AG10803 (cell line): ENCODE measurements at places on chromosomes 4 and X.

GRCh38 chr4:68283714-68284113 lies 38.2 kb upstream of the TMPRSS11B start:
- no peak for DNase-seq

- no peak for DNase-seq
Observed at GRCh38 chrX:94288972-94289371, 615.0 kb downstream of the FAM133A start.

GRCh38 chrX:22220941-22221340 lies 51.8 kb upstream of the CBLL2 start:
- peak; percentile 45 for DNase-seq

DNA sequence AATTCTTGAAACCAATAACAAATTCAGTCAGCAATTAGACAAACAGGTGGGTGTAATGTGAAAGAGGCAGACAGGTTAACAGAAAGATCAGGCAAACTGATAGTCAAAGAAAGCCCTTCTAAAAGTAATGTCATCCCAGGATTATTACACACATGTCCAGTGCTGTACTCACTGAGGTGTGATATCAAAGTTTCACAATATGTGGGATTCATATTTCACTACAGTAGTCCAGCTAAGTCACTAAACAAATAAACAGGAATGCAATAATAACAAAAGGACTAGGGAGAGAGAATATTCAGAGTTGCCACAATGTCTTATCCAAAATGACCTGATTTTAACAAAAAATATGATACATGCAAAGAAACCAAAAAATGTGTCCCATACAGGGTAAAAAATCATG lies 787.5 kb downstream of the FSTL5 start:
- no peak for DNase-seq

- DNase-seq: no peak
Observed at GRCh38 chrX:10176121-10177003, 19.6 kb downstream of the CLCN4 start.

GRCh38 chr4:118344801-118345200 lies 8.0 kb downstream of the PRSS12 start:
- DNase-seq: no peak

- DNase-seq: no peak
Observed at GRCh38 chrX:41293269-41293668, 40.7 kb upstream of the DDX3X start.

GRCh38 chr4:8048856-8049676 lies 109.4 kb upstream of the AFAP1 start:
- DNase-seq: no peak

DNA sequence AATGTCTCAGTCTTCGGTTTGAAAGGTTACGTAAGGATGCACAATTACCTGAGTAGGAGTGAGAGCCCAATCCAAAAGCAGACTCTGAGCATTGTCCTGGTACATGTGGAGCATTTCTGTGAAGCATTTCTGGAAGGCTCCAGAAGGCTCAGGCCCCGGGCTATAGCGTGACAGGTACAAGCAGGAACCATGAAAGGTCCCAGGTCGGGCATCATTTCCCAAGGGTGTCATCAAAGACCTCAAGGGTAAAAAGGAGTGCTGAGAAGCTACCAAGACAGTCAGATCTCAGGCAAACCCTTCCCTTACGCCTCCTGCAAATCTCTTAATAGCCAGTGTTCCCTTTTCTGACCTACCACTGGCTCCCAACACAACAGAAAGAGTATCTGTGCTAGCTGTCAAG lies 30.8 kb downstream of the GPC4 start:
- no peak for DNase-seq

- no peak for DNase-seq
Observed at GRCh38 chrX:100973411-100973810, 3.9 kb downstream of the ARL13A start.

GRCh38 chr4:35970366-35970960 lies 273.9 kb downstream of the ARAP2 start:
- no peak for DNase-seq

- peak; percentile 89 for DNase-seq
Observed at GRCh38 chr4:3375688-3376087, 66.1 kb upstream of the HGFAC start.

- DNase-seq: peak; percentile 52
Observed at GRCh38 chr4:20318001-20318908, 66.5 kb downstream of the SLIT2 start.

- no peak for DNase-seq
Observed at GRCh38 chr4:145716661-145717200, 36.8 kb downstream of the C4orf51 start.

- no peak for DNase-seq
Observed at GRCh38 chrX:23764188-23764984, 18.6 kb upstream of the SAT1 start.

- peak; percentile 77 for DNase-seq
Observed at GRCh38 chr4:122652379-122652778, 31.5 kb upstream of the IL21 start.

DNA sequence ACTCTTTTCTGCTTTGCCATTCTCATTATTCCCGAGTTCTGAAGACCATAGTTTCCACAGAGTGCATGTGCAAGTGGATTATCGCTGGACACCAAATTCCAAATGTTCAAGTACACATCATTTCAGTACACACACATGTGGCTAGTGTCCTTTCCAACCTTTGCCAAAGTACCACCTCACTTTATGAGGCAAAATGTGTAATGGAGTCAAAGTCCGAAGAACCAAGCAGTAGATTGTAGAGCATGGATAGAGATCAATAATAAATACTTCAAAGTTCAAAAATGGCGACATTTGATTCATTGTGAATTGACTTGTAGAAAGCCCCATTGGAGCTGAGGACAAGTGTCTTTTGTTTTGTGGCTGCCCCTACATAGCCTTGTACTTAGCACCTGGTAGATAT lies 115.6 kb downstream of the TMEM164 start:
- no peak for DNase-seq

- DNase-seq: no peak
Observed at GRCh38 chr4:109026588-109026987, 263.7 kb upstream of the ETNPPL start.

- peak; percentile 30 for DNase-seq
Observed at GRCh38 chr4:102574317-102574716, 73.2 kb downstream of the NFKB1 start.

- peak; percentile 48 for DNase-seq
Observed at GRCh38 chr4:40662962-40663604, 33.4 kb upstream of the RBM47 start.

DNA sequence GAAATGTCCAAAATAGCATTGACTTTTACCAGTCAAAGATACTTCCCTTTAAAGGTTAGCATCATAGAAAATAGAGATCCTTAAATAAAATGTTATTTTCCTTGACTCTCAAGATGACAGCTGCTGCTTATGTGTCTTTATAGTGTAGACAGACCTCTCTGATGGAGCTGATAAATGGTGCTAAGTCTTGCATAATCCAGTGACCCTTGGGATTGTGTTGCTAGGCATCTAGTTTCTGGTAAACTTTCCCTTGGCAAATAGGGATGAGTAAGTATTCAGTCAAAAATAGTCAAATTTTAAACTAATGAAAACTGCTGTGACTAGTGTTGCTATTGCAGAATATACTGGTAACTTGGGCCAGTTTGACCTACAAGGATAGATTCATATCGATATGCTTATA lies 53.6 kb downstream of the MBNL3 start:
- DNase-seq: peak; percentile 17

DNA sequence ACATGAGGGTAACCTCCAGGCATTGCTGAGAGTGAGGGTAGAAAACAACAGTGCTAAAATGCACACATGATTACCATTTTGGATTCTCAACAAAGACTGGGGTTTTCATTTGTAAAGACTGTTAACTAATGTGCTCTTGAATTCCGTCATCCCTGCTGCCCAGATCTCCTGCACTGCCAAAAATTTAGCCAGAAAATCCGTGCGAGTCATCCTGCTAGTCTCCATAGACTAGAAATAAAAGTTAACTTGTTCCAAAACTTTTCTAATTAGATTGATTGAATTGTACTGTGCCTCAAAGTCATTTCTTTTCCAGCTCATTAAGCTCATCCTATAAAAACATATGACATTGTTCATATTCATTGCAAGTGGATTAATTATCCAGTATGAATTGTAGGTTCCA lies 99.8 kb downstream of the ARSF start:
- peak; percentile 40 for DNase-seq

- DNase-seq: peak; percentile 67
Observed at GRCh38 chrX:103722505-103722904, 11.8 kb downstream of the TMEM31 start.

DNA sequence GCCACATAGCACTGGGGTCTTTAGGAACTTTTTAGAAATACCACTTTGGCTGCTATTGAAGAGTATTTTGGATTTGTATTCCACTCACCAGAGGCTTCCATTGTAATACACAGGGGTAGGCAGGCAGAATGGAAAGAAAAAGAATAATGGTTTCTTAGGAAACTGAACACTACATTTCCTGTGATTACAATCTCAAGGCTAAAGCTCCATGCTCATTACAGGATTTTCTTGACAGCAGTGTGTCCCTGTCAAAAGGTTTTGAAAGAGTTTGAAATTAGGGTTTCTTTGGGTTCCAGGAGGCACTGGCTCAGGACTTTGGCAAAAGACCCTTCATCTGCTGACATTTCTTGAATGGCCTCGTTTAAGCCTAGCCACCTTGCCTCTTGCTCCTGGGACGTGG lies 74.8 kb upstream of the STIM2 start:
- DNase-seq: no peak

GRCh38 chr4:2356123-2357069 lies 62.0 kb downstream of the ZFYVE28 start:
- DNase-seq: no peak

GRCh38 chr4:148069895-148070178 lies 337.9 kb downstream of the ARHGAP10 start:
- DNase-seq: no peak

- no peak for DNase-seq
Observed at GRCh38 chrX:66050140-66050569, 10.3 kb upstream of the VSIG4 start.

DNA sequence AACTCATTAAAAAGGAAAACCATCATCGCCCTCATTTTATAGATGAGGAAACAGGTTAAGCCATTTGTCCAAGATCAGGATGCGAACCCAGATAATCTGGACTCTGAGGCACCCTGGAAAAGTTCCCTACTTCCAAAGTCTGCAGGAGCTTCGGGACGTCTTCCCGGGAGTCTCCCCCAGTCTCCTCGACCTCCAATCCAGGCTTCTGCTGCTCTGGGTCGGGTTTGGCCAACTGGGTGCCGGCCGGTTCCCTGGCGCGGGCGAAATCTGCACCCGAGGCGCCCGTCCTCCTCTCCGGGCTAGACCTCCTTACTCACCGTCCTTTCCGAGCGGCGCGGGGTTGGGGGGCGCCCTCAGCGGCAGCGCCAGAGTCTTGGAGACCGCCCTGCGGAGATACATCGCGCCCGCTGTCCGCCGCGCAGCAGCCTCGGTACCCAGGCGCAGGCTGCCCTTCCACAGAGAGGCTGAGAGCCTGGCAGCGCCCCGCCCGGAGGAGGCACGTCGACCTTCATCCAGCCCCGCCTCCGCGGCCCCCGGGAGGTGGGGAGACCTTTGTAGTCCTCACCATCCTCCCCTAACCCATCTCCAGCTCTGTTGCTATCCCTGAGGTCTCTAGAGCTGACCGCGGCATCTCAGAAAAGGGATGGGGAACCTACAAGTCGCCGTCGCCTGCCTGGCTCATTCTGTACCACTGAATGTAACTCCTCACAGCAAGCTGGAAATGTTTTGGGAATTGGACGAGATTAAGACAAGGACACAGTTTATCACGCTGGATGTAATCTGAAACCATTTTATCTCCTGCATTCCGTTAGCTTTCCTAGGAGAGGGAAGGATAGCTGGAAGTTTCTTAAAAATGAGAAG lies at the start of gene MGARP:
Gene MGARP (minus strand): TSS at position 466 of the 861 bp plus-strand sequence. CDS start 67 bp downstream, at position 399.
- no peak for DNase-seq

- no peak for DNase-seq
Observed at GRCh38 chr4:169351872-169352271, 81.1 kb upstream of the SH3RF1 start.

GRCh38 chrX:53254570-53255461 lies 26.6 kb downstream of the IQSEC2 start:
- no peak for DNase-seq

GRCh38 chrX:38891641-38892413 lies 90.6 kb downstream of the MID1IP1 start:
- peak; percentile 15 for DNase-seq

- DNase-seq: no peak
Observed at GRCh38 chrX:151397741-151398070, 700 bp downstream of the VMA21 start.

- peak; percentile 13 for DNase-seq
Observed at GRCh38 chrX:2974961-2975360, 31.4 kb upstream of the ARSH start.

DNA sequence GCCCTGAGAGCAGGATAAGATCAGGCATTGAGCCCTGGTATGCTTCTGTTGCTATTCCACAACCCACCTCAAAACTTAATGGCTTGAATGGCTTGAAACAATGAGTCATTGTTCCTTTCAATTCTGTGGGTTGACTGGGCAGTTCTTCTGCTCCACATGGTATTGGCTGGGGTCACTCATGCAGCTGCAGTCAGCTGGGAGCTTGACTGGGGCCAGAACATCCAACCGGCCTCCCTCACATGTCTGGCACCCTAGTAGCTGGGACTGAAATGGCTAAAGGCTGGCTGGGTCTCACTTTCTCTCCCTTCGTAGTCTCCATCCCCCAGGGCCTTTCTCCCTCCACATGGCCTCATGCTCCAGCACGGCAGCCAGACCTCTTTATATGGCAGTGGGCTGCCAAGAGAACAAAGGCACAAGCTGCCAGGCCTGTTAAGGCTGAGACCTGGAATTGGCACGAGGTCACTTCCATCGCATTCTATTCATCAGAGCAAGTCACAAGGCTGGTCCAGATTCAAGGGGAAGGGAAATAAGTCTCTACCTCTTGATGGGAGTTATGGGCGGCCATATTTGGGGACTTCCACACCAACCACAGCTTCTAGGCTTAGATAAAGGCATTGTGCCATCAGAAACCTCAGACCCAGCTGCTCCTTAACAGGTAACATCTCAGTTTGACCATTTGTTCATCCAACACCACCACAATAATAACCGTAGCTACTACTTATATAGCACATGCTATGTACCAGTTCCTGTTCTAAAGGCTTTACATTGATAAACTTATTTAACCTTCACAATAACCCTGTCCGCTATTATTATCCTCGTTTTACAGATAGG lies 159.7 kb upstream of the ATP6AP2 start:
- DNase-seq: peak; percentile 10

DNA sequence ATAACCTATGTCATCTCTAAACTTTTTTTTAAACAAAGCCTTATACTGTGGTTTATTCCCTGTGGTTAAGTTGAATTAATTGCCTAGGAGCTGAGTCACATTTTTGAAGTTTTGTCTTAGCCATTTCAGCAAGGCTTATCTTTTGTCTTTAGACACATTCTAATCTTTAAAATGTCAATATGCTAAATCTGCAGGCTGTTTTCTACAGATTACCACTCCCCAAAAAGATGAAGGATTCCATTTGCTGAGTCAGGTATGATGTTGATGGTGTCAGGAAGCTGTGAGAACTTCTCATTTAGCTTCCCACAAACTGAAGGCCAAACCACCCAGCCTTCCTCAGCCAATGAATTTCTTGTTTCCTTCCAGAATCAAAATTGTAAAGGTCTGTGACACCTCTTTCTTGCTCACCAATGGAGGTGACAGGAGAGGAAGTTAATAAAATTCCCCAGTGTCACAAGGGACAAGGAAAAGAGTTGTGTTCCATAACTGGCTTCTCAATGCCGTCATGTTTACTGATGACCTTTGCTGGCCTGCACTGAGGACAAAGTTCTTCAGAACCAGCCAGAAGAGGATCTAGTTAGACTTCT lies 3.7 kb upstream of the CXCL6 start:
- DNase-seq: peak; percentile 47
